ENCODE measurements at places on chromosomes 1 and 21.
A peak's percentile ranks its signal among the peaks of the same experiment; 100 is the strongest.

- DNase-seq = peak; percentile 11
Measured at GRCh38 chr1:41810446-41810845, 108.3 kb downstream of the HIVEP3 start.

GRCh38 chr1:27858072-27858948 lies 14.0 kb upstream of the THEMIS2 start:
- peak; percentile 81 for DNase-seq

DNA sequence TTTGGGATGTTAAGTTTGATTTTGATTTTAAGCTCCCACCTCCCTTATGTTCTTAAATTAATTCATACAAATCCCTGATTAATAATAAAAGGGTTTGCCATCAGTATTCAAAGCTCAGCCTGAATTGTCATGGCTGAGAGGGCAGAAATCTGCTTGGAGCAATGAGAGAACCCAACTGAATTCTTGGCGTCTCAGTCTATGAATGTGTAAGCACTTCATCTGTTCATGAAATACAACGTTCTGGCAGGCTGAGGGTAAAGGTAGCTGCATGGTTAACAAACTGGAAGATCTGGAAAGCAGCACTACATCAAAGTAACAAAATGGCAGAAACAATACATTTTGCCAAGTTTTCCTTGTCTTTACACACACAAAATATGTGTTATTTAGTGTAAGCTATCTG lies 95.3 kb downstream of the ACBD6 start:
- DNase-seq = no peak

DNA sequence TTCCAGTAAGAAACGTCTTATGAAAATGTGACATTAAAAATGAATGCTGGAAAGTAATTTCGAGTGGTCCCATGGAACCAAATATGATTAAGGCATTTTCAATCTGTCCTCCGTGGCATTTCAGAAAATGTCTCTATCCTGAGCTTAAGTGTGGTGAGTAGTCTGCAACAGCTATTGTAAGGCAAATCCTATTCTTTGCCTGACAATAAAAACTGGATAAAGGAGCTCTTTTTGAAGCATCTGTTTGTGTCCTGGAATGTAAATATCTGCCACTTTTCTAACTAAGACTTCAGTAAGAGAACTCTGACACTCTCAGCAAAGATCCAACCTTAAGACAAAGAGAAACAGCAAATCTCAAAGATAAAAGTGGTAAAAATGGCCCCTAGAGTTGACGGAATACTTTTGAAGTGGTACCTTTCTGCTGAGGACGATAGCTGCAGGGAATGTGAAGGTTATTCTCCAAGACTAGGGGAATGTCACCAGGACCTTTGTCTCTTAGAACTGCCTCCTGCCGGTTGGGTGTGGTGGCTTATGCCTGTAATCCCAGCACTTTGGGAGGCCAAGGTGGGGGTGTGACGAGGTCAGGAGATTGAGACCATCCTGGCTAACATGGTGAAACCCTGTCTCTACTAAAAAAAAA lies 486.7 kb upstream of the ZP4 start:
- DNase-seq = no peak

- no peak for DNase-seq
Measured at GRCh38 chr1:212862111-212862690, 4.1 kb downstream of the FLVCR1 start.

GRCh38 chr1:12600880-12601633 lies 17.0 kb downstream of the DHRS3 start:
- DNase-seq = no peak

DNA sequence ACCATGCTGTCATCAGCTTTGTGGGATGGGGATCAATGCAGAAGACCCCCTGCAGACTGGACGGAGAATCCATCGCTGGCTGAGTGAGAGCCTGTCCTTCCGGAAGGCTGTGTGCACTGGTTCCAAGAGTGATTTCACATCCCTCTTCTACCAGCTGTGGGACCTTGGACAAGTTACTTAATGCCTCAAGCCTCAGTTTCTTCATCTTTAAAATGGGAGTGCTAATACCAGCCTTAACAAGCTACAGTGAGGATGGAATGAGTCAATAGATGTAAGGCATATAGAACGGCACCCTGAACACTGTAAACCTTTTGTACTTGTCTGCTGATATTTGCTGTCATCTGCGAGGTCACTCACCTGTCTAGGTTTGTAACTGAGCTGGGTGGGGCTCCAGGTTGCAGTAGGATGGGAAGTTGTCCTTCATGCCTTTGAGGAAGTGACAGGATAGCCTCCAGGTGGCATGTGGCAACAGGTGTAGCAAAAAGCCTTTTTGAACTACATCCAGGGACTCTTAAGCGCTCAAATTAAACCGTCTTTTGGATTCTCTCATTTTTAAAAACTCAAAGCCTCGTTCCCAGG lies 27.5 kb downstream of the TMEM51 start:
- no peak for DNase-seq

- DNase-seq = no peak
Measured at GRCh38 chr1:175514387-175514953, 228.9 kb downstream of the TNR start.

DNA sequence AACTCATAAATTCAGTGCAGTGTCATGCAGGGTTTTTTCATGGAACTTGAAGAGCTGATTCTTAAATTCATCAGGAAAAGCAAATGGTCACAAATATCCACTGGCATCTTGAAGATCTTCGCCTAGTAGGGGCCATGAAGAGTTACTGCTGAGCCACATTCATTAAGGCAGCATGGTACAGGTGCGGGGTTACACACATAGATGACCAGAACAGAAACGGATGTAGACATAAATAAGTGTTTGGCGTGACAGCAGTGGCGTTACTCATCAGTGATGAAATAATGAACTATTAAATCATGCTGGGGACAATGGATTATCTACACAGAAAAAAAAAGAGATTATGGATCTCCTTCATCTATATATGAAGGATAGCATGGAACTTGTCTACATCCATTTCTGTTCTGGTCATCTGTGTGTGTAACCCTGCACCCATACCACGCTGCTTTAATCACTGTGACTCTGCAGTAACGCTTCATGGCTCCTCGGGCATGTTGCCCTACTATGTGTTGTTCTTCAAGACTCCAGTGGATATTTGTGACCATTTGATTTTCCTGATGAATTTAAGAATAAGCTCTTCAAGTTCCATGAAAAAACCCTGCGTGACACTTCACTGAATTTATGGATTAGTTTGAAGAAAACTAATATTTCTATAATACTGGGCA lies 161.3 kb downstream of the GALNT2 start:
- no peak for DNase-seq
